ENCODE measurements at places on chromosomes 11 and 22.

DNA sequence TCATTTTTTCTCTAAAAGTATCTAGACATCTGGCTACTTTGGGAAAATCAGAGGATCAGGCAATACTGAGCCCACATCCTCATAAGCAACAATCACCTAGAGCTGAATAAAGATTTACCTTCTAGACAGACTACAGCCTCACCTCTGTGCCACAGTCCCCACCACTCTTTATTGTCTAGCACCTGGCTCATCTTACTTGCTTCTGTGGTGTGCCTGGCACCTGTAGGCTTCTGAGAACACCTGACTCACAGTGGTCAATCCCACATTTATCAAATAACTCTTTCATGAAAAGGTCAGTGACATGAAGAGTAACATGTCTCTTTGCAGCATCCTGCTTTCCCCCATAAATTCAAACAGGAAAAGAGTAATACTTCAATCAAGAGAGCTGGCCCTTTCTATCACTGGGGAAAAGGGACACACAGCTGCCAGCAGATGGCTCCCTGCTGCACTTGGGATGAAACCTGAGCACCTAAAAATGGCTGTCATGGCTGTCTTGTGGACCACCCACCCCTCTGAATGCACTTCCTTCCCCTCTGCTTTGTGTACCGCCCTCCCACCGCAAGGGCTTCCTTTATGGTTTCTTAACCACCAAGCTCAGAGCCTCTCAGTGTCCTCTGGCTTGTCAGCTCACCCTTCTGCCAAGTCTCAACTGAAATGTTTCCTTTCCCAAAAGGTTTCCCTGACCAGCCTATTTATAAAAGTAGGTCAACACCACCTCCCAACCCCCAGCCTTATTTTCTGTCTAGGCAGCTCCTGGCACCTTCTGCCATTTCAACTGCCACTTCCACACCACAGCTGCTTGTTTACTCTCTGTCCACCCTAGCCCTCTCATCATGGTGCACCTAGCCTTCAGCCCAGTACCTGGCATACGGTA, 9.3 kb downstream of the TFIP11 start:
- peak; percentile 75 for DNase-seq

DNA sequence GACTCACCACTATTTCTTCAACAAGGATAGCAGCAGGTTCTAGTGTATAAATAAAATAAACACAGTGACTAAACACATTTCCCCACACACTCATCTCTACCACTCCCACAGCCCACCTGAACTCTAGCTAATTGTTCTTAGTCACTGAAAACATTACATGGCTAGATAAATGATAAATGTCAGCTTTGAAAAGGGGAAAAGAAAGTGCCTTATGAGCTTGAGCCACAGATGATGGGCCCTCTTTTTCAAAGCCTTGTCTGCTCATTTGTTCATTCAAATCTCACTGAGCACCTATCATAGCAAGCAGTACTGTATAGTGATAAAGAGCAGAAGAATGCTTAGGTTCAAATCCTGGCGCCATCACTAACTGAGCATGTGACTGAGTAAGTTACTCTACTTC, 58.3 kb downstream of the SIK3 start:
- DNase-seq, result no peak

DNA sequence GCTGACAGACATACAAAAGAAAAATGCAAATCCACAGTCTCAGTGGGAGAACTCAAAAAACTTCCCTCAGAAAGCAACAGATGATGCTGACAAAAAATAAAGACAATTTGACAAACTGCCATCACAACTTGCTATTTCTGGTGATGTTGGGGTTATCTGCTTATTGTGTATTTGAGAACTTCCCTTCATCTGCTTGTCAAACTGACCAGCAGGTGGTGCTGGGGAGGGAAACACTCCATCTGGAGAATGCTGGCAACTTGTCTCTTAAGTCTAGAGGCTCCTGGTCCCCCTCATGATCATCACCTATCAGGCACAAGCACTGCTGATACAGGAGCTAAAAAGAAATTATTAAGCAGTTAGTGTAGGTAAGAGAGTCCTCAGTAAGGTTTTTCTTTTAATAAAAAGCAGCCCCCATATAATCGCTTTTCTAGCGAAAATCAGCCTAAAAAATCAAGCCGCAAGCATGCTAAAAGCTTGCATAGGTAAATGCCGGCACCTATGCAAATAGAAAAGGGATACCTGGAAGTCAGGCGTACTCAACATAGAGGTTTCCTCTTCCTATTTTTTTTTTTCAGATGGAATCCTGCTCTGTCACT, 9.8 kb upstream of the FAM111B start:
- DNase-seq, result peak; percentile 64

DNA sequence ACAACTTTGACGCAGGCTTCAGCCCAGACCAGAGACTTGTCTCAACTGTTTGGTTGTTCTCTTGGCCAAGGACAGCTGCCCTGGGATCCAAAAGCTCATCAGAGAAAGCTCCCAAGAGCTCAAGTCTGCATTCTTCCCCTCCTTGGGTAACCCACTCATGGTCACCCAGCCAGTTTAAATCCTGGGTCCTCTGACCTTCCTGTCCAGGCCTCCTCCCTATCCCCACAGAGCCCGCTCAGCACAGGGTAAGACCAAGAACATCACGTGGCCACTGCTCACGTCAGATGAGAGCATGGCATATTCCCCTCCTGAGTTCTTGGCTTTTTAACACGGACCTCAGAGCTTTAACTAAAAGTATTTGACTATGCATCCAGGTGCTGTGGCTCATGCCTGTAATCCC, 25.8 kb downstream of the TSKU start:
- no peak for DNase-seq

GRCh38 chr11:17906436-17906835, 106.4 kb downstream of the SERGEF start:
- DNase-seq, result no peak

DNA sequence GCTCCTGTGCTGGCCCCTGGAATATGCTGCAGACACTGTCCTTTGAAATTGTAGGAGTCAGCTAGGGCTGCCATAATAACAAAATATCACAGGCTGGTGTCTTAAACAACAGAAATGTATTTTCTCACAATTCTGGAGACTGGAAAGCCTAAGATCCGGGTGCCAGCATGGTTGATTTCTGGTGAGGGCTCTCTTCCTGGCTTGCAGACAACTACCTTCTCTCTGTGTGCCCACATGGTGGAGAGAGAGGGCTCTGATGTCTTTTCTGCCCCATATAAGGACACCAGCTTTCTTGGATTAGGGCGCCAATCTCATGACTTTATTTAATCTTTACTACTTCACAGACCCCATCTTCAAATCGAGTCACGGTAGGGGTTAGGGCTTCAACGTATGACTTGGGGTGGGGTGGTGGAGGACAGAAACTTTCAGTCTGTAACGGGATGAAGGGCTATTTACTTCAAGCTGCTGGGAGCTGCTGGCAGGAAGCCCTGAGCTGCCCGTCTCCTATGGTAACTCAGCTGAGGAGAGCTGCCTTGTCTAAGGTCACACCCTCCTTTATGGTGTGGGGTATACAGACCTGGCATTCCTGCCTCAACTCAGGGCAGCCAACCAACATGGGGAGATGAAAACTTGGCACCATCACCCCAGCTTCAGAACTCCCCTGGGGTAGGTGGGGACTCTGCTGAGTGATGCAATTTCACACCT, 142.9 kb upstream of the ZBED5 start:
- DNase-seq, result no peak
